Vagina (tissue), 2 donors: ENCODE measurements at places on chromosomes 12 and 14.

GRCh38 chr12:66538970-66539369 lies 139.9 kb downstream of the GRIP1 start:
- DNase-seq, result no peak

- no peak for DNase-seq
These were observed 70.6 kb downstream of the KCNK10 start for GRCh38 chr14:88252498-88252897.

- peak; percentile 22 for DNase-seq
These were observed 60.8 kb upstream of the EIF5 start for GRCh38 chr14:103273145-103273744.

DNA sequence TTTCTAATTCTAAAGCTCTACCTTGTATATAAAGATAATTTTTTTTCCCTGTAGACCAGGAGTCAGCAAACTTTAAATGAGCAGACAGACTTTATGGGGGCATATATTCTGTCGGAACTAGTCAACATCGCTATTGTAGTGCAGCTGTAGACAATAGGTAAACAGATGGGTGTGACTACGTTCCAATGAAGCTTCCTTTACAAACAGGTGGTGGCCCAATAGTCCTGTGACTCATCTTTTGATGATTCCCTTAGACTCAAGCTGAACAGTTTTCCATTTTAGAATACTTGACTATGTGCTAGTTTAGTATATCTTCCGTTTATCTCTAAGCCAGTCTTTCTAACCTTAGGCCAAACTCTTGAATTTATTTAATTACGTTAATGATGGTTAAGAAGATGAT lies 16.3 kb downstream of the MUCL1 start:
- DNase-seq, result no peak

GRCh38 chr14:57533214-57533613 lies 39.6 kb upstream of the CCDC198 start:
- no peak for DNase-seq

DNA sequence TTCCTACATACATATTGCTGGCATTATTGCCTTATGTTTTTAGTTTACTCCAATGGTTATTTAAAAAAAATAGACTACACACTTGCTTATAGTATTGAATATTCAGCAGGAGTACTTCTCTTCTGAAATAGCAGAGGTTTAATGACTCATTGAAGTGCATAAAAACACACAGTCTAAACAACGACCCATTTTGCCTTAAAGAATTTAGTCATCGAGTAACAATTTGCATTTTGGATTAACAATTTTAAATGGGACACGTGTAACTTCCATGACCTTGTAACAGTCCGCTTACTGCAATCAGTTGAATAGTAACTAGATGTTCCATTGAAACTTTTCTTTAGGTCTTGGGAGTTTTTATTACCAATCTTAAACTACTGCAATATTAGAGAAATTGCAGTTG lies 9.0 kb downstream of the TRHDE start:
- DNase-seq, result no peak

GRCh38 chr12:120628919-120629318 lies 11.5 kb upstream of the CABP1 start:
- DNase-seq, result no peak

GRCh38 chr14:35826952-35827416 lies 846 bp downstream of the BRMS1L start:
- DNase-seq, result no peak

GRCh38 chr12:47858511-47859266 lies 39.0 kb upstream of the HDAC7 start:
- DNase-seq, result no peak

- DNase-seq, result no peak
These were observed 434.7 kb downstream of the APAF1 start for GRCh38 chr12:99079811-99080210.

GRCh38 chr12:111313833-111314259 lies 55.0 kb downstream of the PHETA1 start:
- no peak for DNase-seq

GRCh38 chr12:2356601-2357125 lies 303.9 kb downstream of the CACNA1C start:
- DNase-seq, result no peak

- DNase-seq, result no peak
These were observed 4.7 kb downstream of the GPX2 start for GRCh38 chr14:64937821-64938193.

- DNase-seq, result no peak
These were observed 1.3 kb upstream of the TMEM233 start for GRCh38 chr12:119592232-119592631.

DNA sequence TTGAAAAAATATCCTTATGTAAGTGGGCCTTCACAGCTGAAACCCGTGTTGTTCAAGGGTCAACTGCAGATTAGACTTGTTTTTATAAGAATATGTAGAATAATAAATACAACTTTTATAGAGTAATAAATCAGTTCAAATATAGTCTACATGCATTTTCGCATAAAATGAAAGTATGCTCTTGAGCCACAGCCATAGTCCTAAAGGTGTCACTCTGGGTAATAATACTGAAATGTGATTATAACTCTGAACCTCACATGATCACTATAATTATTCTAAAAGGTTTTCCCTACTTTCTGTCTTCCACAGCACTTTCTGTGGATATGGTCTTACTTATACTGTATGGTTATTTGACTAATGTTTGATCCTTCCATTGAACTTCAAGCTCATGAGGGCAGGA lies 185.8 kb downstream of the SLC6A15 start:
- no peak for DNase-seq

GRCh38 chr14:85234156-85235025 lies 295.6 kb upstream of the FLRT2 start:
- DNase-seq, result no peak

- DNase-seq, result no peak
These were observed 10.8 kb downstream of the TMEM179 start for GRCh38 chr14:104593710-104594136.

GRCh38 chr14:50666772-50667683 lies 1.1 kb downstream of the SAV1 start:
- no peak for DNase-seq

- no peak for DNase-seq
These were observed 8.8 kb upstream of the ULK1 start for GRCh38 chr12:131885543-131886057.

GRCh38 chr12:41552588-41552987 lies 364.5 kb downstream of the PDZRN4 start:
- no peak for DNase-seq

DNA sequence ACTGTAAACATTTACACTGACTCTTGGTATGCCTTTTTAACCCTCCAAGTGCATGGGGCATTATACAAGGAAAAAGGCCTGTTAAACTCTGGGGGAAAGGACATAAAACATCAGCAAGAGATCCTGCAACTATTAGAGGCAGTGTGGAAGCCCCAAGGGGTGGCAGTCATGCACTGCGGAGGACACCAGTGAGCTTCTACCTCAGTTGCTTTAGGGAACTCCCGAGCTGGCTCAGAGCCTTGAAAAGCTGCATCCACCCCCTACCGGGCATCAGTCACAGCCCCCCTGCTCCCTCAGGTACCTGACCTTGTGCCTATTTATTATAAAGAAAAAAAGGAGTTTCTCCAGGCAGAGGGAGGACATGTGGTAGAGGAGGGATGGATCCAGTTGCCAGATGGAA lies 695.6 kb upstream of the LMO3 start:
- no peak for DNase-seq

- DNase-seq, result no peak
These were observed 52.8 kb downstream of the SLC38A6 start for GRCh38 chr14:61033855-61034254.

DNA sequence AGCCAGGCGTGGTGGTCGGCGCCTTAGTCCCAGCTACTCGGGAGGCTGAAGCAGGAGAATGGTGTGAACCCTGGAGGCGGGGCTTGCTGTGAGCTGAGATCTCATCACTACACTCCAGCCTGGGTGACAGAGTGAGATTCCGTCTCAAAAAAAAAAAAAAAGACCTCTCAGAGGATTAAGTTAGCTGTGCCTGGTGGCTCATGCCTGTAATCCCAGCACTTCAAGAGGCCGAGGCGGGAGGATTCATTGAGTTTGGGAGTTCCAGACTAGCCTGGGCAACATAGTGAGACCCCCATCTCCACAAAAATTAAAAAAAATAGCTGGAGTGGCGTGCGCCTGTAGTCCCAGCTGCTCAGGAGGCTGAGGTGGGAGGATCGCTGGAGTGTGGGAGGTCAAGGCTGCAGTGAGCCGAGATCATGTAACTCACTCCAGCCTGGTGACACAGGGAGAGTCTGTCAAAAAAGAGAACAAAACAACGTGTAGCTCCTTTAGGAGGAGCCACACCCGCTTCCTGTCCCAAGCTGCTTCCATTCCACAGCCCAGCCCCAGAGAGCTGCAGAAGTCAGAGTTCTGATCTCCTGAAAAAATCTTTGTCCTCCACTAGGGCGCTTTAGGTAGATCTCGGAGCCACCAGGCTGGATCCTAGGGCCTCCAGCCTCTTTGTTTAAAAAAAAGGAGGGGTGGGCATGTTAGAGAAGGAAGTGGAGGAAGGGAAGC lies 11.5 kb upstream of the ULK1 start:
- no peak for DNase-seq

- DNase-seq, result no peak
These were observed 31.9 kb downstream of the CEP83 start for GRCh38 chr12:94427501-94428381.

GRCh38 chr12:24349051-24349799 lies 399.8 kb upstream of the SOX5 start:
- no peak for DNase-seq

DNA sequence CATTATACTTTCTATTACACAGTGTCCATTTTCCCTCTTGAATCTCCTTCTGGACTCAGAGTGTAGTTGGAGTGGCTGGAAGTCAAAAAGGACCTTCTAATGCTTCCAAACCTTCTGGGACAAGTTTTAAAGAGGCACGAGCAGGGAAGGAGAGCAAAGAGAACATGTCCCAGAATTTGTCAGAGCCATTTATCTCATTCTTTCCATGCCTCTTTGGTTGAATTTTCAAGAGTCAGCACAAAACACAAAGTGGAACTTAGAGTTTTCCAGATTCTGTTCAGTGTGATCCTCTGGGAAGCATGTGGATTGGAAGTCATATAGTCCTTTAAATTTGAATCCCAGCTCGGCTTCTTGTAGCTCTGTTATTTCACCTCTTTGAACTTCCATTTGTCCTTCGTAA lies 138.2 kb upstream of the PWP1 start:
- DNase-seq, result no peak

DNA sequence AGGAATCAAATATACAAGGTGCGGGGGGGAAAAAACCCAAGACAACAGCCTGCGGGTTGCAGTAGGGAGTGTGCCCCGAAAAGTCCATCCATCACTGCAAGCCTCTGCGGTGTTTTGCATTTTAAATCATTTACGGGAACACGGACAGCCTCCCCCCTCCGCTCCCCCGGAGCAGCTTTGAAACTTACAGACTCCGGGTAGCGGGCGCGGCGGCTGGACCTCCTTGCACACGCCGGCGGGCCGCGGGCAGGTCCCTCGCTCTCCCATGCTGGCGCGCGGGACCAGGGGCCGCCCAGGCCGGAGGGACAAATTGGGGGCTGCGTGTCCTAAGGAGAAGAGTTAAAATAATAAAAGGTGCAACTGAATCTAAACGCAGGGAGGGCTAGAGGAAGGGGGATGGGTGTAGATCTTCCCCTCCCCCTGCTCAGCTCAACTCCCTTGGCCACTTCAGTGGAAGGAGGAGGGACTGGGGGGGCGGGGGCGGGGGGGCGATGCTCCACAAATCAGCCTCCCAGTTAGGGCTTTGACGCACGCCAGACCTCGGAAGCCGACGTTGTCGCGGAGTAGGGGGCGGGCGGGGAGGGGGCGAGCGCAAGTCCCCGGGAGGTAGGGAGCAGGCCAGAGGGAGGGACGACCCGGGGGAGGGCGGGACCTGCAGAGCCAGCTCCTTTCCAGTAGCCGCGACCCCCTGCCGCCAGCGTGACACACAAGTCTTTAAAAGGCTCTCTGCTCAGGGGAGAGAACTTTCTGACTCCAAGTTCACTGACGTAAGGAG lies at the start of gene KCNJ8:
TSS of gene KCNJ8 (minus strand) at position 349 of the 775 bp plus-strand sequence. CDS start 1,090 bp downstream, outside the sequence.
- DNase-seq, result peak; percentile 93

- DNase-seq, result no peak
These were observed 61.8 kb downstream of the GCH1 start for GRCh38 chr14:54840798-54841197.

GRCh38 chr14:102097441-102098135 lies 10.7 kb upstream of the HSP90AA1 start:
- no peak for DNase-seq

GRCh38 chr12:18323159-18323558 lies 61.8 kb downstream of the PIK3C2G start:
- DNase-seq, result no peak

GRCh38 chr12:115412831-115413230 lies 728.9 kb upstream of the TBX3 start:
- no peak for DNase-seq

DNA sequence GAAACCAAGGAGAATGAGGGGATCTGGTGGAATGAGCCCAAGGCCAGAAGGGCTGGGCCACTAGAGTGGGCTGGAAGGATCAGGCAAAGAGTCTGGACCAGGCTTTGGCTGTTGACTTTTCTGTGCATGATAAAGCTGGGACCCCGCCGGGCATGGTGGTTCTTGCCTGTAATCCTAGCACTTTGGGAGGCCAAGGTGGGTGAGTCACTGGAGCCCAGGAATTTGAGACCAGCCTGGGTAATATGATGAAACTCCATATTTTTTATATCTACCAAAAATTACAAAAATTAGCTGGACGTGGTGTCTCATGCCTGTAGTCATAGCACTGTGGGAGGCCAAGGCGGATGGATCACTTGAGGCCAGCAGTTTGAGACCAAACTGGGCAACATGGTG lies 393 bp upstream of the KLHL33 start:
- DNase-seq, result no peak

- DNase-seq, result no peak
These were observed 32.3 kb downstream of the DRAM1 start for GRCh38 chr12:101909646-101910045.

DNA sequence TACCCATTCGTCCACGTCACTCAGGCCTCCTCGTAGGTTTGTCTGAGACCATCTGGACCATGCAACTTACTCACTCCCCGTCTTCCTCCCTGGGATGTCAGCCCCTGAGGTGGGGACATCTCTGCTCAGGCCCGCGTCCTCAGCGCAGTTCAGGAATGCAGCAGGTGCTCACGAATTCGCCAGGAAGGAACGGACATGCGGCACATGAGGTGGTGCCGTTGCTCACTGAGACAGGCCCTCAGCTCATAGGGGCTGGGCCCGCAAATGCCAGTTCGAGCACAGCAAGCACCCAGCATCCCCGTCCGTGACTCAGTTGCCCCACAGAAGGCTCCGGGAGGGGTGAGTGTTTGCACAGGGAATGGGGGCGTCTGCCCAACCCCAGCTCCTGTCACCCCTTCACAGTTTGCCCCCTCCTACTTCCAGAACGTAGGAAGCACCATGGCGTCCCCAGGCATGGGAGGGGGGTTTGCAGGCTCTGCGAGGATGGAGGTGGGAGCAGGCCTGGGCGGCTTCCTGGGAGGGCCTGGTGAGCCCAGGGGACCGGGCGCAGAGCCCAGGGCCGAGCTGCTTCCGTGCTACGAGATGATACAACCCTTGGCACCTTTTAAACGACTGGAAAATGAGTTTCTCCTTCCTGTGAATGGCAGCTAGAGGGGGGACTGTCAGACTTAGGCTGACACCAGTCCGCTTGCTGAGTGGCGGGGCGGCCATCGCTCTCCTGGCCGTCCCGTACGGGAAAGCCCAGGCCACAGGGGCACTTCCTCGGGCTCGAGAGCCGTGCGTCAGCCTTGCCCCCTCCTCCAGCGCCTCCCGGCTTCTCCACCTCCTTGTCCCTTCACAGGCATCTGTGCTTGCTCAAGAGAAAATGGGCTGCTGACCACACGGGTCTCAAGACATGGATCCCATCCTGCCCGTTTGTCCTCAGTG lies 6.9 kb downstream of the GALNT9 start:
- DNase-seq, result no peak
